ENCODE measurements at places on chromosomes 6 and 20.
A peak's percentile ranks its signal among the peaks of the same experiment; 100 is the strongest.

DNA sequence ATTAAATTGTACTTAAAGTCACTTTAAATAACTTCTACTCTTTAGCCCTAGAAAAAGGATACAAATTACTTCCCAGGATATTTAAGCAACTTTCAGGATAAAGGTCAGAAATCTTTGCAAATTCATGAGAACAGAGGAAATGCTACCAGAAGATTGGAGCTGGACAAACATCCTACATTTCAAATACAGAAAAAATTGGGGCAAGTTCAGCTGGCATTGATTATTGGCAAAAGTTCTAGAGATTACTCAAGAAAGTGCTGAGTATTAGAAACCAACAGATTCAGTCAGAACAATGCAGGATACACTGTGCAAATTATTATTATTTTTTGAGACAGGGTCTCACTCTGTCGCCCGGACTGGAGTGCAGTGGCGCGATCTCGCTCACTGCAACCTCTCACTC is 6.0 kb downstream of the SLC22A23 start:
- no peak for DNase-seq

- DNase-seq: no peak
Measured at GRCh38 chr20:1196634-1197033, 6.6 kb upstream of the C20orf202 start.

DNA sequence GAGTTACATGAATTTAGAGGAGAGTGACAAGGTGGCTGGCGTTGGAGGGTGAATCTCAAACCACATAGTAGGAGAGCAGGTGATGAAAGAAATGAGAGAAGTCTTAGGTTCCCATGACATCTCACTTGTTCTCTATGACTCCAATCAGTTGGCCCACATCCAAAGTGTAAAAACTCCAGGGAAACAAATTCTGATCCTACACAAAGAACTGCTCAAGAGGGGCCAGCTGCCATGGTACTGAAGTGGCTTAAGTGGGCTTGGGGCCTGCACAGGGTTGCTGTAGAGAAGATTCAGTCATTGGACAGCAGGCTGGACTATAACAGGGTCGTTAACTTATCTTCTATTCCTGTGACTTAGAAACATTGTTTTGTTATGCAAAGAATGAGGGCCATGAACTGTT is 7.6 kb upstream of the ADGRF4 start:
- no peak for DNase-seq

DNA sequence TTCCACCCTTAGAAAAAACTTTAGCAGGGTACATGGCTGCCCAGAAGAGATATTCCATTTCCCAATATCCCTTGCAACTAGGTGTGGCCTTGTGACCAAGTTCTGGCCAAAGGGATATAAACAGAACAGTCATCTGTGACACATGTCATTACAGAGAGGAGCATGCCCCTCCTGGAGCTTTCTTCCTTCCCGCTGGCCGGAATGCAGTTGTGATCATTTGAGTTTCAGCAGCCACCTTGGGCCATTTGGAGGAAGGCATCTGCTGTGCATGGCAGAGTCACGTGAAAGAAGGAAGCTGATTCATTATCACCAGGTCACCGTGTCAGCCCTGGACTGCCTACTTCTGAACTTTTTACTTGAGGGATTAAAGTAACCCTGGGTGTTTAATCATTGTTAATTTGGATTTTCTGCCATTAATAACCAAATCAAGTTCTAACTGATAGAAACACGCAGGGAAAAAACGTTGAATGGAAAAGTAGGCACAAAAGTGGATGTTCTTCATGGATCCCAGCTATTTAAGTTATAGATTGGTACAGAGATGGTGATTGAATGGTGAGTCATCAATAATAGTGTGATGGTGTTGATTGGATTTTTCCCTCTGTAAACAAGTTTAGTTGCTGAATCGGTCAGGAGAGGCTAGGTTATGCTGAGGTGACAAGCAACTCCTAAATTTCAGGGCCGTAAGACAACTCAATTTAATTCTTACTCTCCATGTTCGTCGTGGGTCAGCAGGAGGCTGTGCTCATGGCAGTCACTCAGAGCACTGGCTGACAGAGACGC is 80.7 kb upstream of the CCDC167 start:
- DNase-seq: no peak

GRCh38 chr20:61621035-61621730 is 369.1 kb downstream of the CDH4 start:
- no peak for DNase-seq

GRCh38 chr6:17032590-17032987 is 69.3 kb upstream of the STMND1 start:
- DNase-seq: no peak

DNA sequence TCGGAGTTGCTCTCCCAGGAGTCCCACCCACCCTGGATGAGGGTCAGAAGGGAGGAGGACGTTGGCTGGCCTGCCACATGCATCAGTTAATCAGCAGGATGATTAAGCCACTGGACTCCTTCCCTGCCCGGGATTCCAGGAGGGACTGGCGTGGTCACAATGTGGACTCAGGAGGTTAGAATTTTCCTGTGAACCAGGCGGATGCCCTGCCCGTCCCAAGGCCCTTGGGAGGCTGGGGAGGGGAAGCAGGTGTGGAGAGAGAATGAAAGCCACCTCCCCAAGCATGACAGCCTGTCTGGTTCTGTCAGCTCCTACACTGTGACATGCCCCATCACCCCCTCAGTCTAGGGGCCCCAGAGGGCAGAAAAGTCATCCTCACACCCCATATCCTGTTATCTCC is 11.6 kb upstream of the ITPR3 start:
- no peak for DNase-seq

DNA sequence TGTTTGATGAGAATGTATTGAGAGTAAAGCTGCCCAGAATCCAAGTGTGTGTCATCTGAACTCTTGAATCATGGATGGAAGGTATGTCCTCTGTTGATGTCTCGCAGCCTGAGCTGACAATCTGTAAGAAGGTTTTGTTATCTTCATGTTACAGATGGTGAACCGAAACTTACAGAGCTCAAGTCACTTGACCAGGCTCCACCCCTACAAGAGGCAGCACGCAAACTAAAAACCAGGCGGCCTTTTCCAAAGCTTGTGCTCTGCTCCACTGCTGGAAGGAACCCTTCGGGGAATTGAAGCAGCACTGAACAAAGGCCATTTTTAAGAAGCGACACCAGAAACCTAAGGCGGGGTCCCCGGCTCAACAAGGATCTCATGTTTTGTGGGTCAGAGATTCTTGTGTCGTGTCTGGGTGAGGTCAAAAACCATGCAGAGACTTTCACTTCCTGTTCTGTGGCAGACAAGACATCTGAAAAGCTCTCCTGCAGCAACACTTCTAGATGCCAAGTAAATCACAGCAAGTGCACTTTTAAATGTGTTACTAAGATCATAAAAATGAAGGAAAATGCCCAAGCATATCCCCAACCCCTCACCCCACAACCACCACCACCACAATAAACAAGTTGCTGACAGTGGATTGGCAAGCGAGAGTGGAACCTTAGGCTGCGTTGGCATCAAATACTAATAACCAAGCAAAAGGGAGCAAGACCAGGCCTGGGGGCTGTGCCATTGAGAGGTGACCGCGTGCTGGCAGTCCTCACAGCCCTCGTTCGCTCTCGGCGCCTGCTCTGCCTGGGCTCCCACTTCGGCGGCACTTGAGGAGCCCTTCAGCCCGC is 27.3 kb downstream of the NQO2 start:
- peak; percentile 18 for DNase-seq

- DNase-seq: no peak
Measured at GRCh38 chr20:37961066-37961465, 58.1 kb downstream of the VSTM2L start.

- no peak for DNase-seq
Measured at GRCh38 chr6:90157441-90157840, 139.2 kb downstream of the BACH2 start.

- DNase-seq: no peak
Measured at GRCh38 chr6:146860583-146860982, 261.8 kb downstream of the ADGB start.

- no peak for DNase-seq
Measured at GRCh38 chr6:170030284-170030815, 260.5 kb downstream of the DLL1 start.

GRCh38 chr20:14441201-14441600 is 103.8 kb upstream of the FLRT3 start:
- DNase-seq: no peak

DNA sequence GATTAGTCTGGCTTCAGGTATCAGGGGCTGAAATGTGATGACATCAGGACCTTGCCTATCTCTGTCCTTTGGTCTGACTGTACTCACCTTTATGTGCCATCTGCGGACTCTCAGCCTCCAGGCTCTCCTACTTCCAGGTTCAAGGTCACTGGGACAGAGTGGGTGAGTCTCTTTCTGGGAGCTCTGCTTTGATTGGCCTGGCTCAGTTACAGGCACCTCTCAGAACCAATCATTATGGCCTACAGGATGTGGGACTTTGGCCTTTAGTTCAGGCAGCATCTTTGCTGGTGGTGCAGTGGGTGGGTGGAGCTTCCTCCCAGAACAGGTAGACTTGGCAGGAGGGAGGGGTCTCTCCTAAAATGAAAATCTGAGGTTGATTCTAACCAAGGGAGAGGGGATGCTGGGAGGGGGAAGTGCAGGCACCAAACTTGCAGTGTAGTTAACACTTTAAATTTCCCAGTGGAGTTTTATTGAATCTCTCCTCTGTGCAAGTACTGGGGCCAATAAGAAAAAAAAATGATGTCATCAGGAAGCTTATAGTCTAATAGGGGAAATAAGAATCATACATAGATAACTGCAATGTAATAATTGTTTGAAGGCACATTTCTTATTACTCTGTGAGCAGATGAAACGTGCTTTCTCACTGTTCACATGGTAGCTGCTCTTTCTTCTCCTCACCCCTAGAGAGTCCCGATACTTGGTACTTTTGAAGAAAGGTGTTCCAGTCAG is 53.4 kb downstream of the SLC24A3 start:
- DNase-seq: no peak

- no peak for DNase-seq
Measured at GRCh38 chr20:15576411-15576810, 996.8 kb downstream of the KIF16B start.

GRCh38 chr6:37537548-37537947 is 37.9 kb upstream of the CCDC167 start:
- DNase-seq: no peak

Data from type B pancreatic cell (in vitro differentiated cells).